Stromal cell of bone marrow (primary cell): ENCODE measurements at places on chromosomes 2 and 18.

- no peak for DNase-seq
Measured at GRCh38 chr2:60972889-60973656, 44.4 kb upstream of the PEX13 start.

GRCh38 chr18:35117951-35118411 is 76.8 kb downstream of the MAPRE2 start:
- DNase-seq: peak; percentile 71

- no peak for DNase-seq
Measured at GRCh38 chr2:30847329-30847728, 40.1 kb upstream of the CAPN13 start.

DNA sequence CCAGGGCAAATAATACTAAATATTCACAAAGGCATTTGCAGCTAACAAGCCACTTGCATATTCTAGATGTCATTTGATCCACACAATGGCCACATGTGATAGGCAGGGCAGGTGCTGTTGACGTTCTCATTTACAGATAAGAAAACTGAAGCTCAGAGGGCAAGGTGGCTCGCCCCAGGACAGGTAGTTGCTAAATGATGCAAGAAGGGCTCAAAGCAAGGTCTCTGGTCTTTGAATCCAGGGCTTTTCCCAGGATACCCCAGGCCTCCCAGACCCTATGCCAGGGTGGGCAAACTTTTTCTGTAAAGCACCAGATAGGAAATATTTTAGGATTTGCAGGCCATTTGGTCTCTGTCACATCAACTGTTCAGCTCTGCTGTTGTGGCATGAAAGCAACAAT is 35.1 kb downstream of the LOXHD1 start:
- DNase-seq: no peak

GRCh38 chr2:83435989-83436388 is 1023.1 kb downstream of the SUCLG1 start:
- no peak for DNase-seq
